Activated CD4-positive, alpha-beta T cell treated with anti-CD3 and anti-CD28 coated beads, Interleukin-2, Interleukin-6, amounts not matched to agents 100 ng/mL and 50 ng/mL, durations not matched to agents 16 hours and 8 hours (primary cell): ENCODE measurements at places on chromosomes 5 and 9.

GRCh38 chr5:56535347-56535746 lies 280.0 kb upstream of the MAP3K1 start:
- DNase-seq: no peak

- peak; percentile 20 for DNase-seq
These were observed 57.4 kb downstream of the GCNT1 start for GRCh38 chr9:76516350-76516749.

- peak; percentile 17 for DNase-seq
These were observed 20.2 kb downstream of the PBX3 start for GRCh38 chr9:125767349-125767748.

- DNase-seq: peak; percentile 91
These were observed at the start of gene RGS14 for GRCh38 chr5:177357459-177358351. Gene RGS14 (plus strand): TSS chr5:177357924. CDS start chr5:177358025, 101 bp downstream.

DNA sequence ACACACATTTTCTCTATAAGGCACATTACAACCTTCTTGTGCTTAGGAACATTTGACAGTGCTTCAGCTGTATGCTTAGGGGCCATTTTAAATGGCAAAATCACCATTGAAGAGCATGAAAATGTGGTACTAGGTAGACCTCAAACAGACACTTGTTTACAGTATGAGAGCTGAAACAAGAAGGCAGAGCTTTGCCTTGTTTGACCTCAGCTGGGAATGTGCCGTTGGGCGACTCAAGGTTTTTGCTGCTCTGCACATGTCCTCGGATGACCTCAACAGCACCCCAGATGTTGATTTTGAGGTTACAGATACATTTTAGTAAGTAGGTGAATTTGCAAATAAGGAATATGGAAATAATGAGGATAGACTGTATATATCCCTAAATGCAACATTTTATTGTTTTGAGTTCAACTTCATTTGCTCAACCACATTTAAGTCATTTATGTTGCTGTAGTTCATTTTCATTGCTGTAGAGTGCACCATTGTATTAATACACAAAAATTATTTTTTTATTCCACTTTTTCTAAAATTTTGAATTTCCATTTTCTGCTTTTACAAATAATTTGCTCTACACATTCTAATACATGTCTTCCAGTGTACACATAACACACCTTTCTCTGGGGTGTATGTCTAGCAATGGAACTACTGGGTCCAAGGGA lies 206.8 kb downstream of the NR3C1 start:
- no peak for DNase-seq

DNA sequence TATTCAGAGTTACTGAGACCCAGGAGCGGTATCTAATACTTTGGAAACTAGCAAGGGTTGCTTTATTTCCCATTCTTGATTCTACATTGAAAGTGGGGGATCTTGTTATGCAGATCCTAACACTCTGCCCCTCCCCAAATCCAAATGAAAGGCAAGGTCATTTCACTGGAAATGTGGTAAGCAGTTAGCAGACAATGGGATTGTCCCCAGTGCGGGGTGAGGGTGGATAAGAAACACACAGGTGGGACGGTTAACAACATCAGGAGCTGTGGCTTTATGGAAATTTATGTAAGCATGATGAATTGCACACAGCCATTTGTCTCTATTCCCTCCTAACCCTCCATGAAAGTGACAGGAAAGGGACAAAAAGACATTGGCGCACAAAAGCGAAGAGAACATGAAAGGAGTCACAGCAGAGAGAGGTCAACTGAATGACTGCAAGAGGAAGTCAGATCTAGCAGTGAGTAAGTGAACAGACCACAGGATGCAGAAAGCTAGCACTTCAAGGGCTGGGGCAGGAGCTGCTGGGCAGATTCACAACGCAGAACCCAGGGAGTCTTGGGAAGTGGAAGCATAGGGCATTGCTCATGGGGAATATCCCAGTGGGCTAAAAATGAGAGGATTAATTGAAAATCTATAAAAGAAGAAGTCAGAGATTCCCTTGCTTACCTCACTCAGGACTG lies 184.4 kb downstream of the HSD17B3 start:
- peak; percentile 21 for DNase-seq
